ENCODE measurements at places on chromosomes 12 and 14.

DNA sequence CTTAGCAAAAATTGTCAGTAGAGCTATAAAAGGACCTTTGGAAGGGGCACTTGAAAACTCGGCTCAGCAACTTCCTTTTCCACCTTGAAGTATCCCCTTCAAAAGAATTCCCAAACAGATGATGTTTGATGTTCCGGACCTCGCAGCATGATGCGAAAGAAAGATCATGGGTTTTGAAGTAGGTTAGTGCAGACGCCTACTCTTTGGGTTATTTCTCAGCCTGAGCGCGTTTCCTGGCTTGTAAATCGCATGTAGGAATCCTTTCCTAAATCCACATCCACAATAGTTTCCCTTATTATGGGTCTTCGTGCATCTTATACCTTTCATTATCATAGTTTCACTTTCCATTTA, 584 bp upstream of the NEDD1 start:
- no peak for DNase-seq

- DNase-seq, result peak; percentile 55
These were observed 163.6 kb upstream of the PLEKHG7 start for GRCh38 chr12:92539110-92539749.

DNA sequence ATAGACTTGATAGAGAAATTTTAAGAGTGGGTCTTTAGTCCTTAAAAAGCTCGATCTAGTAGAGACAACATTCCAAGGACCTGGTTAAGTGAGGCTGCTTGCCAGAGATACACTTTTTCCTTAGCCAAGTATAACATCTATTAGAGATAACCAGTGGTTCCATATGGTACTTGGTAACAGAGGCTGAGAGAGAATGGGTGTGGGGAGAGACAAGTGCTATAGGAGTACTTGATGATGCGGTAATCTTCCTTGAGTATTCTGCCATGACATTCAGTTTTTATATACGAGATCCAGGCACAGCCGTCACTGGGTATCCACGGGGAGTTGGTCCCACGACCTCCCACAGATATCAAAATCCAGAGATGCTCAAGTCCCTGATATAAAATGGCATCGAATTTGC, 77.4 kb upstream of the REP15 start:
- DNase-seq, result peak; percentile 45

DNA sequence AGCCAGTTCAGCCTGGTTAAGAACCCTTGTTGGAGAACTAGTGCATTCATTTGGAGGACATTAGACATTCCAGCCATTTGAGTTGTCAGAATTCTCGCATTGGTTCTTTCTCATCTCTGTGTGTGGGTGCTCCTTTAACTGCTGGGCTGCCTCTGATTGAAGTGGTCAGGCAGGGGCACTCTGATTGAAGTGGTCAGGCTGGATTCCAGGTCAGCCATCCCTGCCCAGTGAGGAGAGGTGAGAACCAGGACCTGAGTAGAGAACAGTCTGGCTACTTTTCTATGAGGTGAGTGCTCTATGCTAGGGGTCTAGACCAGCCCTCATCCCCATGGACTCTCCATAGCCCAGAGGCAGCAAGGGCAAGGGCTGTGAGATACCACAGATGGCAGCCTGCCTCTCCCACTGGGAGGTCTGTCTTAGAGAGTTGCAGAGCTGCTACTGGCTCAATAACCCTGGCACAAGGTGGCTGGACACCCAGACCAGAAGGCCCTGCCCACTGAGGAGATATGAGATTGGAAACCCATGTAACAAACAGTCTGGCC, 691.6 kb downstream of the TMTC2 start:
- no peak for DNase-seq

- no peak for DNase-seq
These were observed 31.7 kb upstream of the STRN3 start for GRCh38 chr14:31057701-31058364.

DNA sequence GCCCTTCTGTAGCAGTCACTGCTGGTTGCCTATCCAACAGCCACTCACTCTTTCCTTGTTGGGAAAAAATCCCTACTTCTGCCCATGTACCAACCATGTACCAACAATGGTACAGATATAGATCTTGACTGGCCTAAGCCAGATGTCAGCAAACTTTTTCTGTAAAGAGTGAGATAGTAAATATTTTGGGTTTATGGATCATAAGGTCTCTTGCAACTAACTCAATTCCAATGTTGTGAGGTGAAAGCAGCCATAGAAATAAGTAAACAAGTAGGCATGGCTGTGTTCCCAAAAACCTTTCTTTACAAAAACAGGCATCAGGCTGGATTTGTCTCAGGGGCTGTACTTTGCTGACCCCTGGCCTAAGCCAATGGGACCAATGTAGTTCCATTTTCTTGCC, 73.5 kb downstream of the ARMH4 start:
- peak; percentile 20 for DNase-seq

DNA sequence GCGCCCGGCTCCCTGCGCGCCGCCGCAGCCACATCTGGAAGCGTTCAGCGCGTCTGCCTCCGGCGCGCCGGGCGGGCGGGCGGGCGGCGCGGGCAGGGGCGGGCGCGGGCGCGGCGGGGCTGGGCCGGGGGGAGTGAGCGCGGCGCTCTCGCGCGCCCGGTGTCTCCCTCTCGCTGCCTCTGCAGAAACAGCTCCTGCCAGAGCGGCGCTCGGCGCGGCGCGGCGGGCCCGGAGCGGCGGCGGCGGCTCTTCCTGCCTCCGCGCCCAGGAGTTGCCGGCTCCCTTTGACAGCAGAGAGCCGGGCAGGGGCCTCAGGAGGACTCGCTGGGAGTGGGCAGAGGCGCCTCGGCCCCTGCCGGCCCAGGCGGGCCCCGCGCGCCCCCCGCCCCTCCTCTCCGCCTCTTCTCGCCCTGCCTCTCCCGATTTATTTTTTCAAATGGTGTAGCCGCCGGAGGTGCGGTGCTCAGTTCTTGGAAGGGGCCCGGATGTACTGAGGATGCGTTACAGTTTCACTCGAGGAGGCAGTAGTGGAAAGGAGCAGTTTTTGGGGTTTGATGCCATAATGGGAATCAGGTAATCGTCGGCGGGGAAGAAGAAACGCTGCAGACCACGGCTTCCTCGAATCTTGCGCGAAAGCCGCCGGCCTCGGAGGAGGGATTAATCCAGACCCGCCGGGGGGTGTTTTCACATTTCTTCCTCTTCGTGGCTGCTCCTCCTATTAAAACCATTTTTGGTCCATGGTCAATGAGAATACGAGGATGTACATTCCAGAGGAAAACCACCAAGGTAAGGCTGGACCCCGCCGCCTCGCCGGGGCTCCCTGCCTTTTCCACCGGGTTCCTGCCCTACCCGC, at the start of gene CACNA1C:
TSS of gene CACNA1C (plus strand) at position 162 of the 853 bp plus-strand sequence. CDS start at position 738, 576 bp downstream.
- peak; percentile 77 for DNase-seq

DNA sequence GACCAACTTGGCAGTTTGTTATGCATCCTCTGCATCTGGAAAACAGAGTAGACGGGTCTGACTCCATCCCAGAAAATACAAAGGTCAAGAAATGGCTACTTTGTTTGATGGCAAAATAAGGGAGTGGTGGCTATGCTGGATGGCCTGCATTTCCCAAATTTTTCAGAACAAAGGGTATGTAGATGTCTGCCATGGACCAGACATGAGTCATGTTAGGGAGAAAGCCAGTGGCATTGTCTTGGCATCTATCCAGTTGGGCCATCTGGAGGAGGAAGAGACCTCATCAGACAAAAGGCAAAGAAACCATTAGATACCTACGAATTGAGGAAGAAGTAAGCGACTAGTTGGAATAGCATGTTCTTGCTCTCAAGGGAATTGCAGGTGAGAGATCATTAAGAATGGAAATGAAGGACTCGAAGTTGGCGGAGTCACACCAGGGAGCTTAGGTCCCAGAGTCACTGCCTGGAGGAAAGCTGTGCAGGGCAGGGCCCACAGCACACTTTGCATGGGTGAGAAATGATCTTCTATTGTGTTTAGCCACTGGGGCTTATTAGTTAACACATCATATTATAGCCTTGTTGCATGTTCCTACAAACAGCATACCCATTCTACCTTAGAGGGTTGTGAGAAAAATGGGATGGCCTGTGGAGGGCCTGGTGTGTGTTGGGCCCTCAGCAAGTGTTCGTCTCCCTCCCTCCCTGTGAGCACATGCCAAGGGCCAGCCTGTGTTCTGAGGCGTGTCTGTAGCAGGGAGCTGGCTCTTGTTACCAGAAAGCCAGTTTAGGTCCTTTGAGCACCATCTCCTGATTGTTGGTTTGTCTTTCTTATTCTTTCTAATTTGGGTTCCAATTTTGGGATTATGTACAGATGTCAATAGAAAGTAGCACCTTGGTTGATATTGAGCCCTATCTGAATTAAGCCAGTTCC, 119.4 kb downstream of the KTN1 start:
- peak; percentile 78 for DNase-seq

DNA sequence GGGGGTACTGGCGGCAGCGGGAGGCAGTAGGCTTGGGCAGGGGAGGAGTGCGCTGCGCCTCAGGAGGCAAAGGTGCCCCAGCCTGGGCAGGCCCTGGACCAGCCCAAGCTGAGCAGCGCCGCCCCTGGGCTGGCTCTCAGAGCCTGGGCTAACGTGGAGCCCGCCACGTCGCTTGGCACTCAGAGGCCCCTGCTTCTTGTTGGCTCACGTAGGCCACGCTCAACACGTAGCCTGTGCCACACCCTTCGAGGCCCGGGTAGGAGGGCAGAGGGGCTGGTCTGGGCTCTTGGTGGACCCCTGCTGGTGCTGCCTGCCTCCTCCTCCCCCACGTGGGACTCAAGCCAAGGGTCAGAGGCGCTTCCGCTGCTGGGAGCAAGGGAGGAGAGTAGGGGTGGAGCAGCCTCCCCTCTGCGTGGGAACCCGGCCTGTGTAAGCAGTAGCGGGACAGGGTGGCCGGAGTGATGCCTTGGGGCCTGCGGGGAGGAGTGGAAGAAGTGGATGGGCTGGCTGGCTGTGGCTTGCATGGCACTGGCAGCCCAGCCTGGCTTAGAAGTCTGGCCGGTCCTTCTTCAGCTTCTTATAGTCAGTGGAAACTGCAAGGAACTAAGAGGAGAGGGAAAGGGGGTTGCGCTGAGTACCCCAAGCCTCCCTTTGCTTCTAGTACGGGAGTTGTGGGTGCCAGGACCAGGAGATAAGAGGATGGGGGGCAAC, 5.7 kb downstream of the SHMT2 start:
- DNase-seq, result peak; percentile 88

- DNase-seq, result no peak
These were observed at the start of gene DLK1 for GRCh38 chr14:100726550-100727085. Gene DLK1, plus strand, starts transcription at chr14:100726892. Its CDS starts 177 bp downstream, at chr14:100727069.

DNA sequence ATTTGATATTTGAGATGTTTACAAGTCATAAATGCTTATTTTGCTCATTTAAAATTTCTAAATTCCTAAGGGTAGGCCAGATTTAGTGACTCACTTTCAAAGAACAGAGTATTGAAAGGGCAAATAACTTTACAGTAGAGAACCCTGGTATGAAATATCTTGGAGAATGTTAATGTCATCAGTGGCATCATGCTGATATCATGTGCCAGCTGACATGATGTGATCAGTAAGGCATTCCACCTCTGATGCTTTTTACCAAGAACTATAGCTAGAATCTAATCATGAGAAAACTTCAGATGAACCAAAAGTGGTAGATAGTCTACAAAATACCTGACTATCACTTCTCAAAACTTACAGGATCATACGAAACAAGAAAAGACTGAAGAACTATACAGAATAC, 2.9 kb upstream of the FLRT2 start:
- peak; percentile 75 for DNase-seq

DNA sequence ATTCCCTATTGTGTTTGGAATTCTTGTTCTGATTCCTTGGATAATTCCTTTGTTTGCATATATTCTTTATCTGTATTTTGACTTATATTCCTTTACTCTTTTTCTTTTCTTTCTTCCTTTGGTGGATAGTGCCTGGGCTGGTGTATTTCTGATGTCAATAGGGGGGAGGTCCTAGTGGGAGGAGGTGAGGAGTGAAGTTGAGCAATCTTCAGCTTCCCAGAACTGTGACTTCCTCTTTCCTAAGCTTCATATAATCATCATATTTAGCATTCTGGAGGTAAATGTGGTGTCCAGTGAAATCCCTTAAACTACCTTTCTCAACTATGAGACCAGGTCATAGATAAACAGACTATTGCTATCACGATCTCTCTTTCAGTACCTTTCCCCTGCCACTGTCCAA, 29.6 kb upstream of the TBPL2 start:
- no peak for DNase-seq

DNA sequence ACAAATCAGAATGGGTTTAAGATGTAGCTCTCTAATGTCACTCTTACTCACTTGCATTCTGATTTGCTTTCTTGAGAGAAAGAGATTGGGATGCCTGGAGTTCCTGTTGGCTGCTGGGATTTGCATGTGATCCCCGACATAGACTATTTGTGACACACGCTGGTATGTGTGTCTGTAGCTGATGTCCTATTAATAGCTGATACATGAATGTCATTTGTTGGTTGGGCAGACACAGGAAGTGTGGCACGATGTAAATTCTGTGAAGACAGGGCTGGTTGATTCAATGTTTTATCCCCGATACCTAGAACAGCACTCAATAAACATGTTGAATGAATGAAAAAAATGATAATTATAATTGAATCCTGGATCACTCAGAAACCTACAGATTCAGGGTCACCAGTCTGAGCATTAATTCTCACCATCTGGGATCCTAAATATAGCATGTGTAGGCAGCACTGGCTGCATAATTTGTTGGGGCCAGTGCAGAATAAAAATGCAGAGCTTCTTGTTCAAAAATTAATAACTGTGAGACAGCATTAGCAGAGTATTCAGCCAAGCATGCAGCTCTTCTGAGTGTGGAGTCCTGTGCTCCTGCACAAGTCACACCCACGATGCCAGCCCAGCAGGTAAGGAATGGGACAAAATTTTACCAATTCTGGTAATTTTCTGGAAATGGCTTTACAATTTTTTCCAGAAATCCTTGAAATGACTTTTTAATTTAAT, 35.5 kb upstream of the SOCS2 start:
- DNase-seq, result peak; percentile 77

DNA sequence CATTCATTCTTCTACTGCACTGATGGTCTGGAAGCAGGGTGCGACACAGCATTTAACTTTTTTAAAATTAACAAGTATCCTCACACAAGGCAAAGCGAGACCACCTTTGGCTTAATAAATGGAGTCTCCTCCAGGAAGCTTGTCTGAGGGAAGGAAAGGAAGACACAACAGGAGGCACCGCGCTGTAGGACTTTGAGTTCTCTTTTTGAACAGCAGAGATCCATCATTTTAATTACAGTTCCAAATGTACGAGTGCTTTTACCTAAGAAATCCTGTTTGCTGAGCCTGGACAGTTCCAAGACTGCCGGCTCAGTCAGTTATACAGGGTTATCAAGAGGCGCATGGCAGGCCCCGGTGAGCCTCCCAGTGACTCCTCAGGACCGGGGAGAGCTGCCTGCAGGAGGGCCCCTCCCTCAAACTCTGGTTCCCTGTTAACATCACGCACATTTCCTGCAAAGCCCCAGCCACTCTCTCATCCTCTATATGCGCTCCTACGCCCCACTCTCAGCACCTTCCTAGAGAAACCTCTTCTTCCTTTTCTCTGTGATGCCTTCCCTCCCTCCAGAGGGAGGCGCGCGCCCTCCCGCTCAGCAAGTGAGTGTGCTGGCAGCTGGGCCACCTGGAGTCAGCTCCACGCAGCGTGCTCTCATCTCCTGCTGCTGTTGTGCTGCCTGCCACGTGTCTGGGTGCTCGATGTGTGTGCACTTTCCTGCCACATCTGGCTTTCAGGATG, 46.1 kb downstream of the STX2 start:
- no peak for DNase-seq
